Stimulated activated CD4-positive, alpha-beta T cell treated with anti-CD3 and anti-CD28 coated beads, TNF-alpha, amount 100 ng/mL, for 24 hours (primary cell): ENCODE measurements at places on chromosomes 6 and 20.

GRCh38 chr6:29845405-29846006 lies 17.9 kb downstream of the HLA-G start:
- peak; percentile 49 for DNase-seq

- DNase-seq = no peak
Observed at GRCh38 chr6:147624946-147625515, 116.5 kb downstream of the SAMD5 start.

GRCh38 chr6:104638841-104639290 lies 220.9 kb downstream of the HACE1 start:
- DNase-seq = no peak

DNA sequence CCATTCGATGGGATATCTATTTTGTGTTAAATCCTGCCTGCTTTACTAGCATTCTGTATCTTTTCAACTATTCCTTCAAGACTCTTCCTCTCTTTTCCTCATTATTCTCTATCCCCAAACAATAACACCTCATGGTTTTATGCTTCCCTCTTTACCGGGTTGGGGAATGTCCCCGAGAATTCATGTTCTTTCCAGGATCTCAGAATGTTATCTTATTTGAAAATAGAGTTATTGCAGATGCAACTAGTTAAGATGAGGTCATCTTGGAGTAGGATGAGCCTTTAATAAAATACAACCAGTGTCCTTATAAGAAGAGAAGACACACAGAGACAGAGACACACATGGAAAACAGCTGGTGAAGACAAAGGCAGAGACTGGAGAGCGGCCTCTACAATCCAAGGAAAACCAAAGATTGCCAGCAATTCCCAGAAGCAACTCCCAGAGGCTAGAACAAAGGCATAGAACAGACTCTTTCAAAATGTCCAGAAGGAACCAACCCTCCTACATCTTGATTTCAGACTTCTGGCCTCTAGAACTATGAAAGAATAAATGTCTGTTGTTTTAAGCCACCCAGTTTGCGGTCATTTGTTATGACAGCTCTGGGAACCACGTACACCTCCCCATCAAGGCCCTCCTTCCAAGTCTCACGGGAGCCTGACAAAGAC lies 126.8 kb upstream of the TNFAIP3 start:
- DNase-seq = no peak

DNA sequence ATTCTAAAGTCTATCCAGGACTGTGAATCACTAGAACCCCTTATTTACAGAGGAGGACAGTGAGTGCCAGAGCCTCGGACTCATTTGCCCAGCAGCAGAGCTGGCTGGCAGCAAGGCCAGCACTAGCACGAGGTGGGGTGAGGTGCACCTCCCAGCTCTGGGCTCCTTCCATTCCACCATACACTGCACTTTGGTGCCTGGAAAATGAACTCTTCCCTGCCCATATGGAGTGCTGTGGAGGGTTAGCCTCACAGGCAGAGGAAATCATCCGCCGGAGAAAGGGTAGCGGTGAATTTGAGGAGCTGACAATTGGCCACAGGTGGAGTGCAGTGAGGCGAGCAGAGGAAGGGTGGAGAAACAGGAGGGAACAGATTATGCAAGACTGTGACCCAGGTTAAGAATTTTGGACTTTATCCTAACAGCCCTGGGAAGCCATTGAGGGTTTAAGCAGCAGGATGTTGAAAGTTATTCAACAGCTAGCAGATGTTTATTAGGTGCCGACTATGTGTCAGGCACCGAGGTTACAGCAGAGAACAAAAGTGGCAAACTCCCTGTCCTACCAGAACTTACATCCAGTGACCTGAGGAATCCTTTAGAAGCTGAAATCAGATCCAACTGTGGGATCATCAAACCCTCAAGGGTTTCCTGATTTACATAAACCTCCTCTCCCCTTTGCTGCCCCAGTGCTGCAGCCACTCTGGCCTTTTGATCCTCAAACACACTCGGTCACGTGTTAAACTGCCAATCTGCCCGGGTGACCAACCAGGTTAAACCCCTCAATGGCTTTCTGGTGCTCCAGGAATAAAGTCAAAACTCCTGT lies 6.2 kb downstream of the TRIM26 start:
- DNase-seq = no peak

DNA sequence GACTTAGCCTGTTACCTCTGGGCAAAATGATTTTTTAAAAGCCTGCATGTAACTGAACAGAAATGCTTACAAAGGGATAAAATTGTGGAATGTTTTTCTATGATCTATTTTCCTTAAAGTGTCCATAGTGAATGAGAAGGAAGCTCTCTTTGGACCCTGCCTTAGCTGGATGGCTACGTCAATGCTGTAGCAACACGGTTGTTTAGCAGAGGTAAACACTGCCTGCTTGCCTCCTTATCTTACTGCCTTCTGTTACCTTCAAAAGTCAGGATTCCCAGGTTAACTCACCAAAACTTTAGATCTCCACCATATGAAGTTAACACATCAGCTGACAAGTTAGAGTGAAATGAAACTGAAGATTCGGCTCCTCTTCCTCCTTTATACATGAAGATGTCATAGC lies 402.6 kb downstream of the SAMD5 start:
- no peak for DNase-seq

DNA sequence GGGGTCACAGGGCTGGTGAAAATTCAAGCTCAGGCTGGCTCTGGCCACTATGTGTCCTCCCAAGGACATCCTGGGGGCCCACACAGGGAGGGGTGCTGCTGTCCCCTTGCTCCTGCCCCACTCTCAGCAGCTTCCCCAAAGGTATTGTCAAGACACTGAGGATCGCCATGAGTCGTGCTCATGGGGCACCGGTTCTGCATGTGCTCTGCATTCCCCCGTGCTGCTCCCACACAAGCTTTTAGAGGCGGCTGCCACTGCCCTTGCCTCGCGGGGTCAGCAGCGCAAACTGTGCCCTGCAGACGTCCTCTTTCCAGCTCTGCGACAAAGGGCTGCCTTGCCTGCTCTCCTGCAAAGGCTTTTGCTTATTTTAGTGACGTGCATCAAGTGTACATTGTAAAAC lies 179.8 kb downstream of the ERMARD start:
- no peak for DNase-seq

- DNase-seq = no peak
Observed at GRCh38 chr6:162153120-162153519, 574.4 kb downstream of the PRKN start.

- DNase-seq = no peak
Observed at GRCh38 chr6:168501561-168501960, 60.6 kb downstream of the SMOC2 start.

- DNase-seq = no peak
Observed at GRCh38 chr6:85298553-85298952, 151.3 kb upstream of the NT5E start.

DNA sequence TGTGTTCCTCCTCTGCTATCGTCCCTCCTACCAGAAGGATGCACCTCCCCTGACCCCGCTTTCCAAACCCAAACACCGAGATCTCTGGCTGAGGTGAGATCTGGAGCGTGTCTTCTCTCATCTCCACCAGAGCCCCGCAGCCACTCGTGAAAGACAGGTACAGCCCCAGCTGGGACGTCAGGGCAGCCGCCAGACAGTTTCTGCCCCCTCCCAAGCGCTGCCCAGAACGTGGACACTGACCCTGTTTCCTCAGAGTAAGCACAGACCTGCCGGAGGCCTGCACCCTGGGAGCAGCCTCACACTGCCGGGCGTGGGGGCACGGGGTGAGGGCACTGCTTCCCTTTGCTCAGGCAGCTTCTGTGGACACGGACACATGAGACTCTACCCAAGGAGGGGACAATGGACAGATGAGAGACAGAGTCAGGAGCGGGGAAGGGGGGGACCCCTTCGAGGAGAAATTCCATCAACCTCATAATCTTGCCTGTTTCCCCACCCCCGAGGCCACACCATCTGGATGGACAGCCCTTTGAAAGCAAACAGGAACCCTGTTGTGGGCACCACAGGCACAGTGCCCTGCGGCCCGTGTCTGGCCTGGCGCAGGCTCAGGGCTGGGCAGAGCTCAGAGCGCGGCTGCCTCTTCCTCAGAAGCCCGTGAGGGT lies 210.6 kb downstream of the DLL1 start:
- DNase-seq = no peak

DNA sequence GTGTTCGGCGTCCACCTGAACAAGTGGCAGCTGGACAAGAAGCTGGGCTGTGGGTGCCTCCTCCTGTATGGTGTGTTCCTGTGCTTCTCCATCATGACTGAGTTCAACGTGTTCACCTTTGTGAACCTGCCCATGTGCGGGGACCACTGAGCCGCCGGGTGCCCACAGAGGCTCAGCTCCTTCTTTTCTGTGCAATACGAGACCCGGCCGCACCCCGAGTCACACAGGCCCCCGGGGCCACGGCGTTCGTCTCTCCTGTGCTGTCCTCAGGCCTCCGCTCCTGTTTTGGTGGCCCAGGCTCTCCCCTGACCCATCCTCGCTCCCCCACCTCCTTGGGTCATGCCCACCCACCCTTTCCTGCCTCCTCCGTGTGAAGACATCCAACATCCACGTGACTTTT lies 37.1 kb upstream of the RIN2 start:
- no peak for DNase-seq

GRCh38 chr6:5566718-5567117 lies 305.4 kb downstream of the FARS2 start:
- DNase-seq = no peak

GRCh38 chr20:39825524-39825923 lies 863.4 kb downstream of the DHX35 start:
- no peak for DNase-seq

- DNase-seq = no peak
Observed at GRCh38 chr6:25336996-25337395, 57.8 kb downstream of the CARMIL1 start.

- no peak for DNase-seq
Observed at GRCh38 chr6:144488590-144488989, 203.5 kb downstream of the UTRN start.

GRCh38 chr20:33526769-33527168 lies 36.9 kb downstream of the CBFA2T2 start:
- DNase-seq = no peak

- no peak for DNase-seq
Observed at GRCh38 chr6:30154709-30155519, 6.1 kb downstream of the TRIM10 start.

- no peak for DNase-seq
Observed at GRCh38 chr20:6660441-6660840, 107.0 kb upstream of the BMP2 start.

GRCh38 chr6:130178692-130179091 lies 44.1 kb downstream of the SAMD3 start:
- DNase-seq = no peak

DNA sequence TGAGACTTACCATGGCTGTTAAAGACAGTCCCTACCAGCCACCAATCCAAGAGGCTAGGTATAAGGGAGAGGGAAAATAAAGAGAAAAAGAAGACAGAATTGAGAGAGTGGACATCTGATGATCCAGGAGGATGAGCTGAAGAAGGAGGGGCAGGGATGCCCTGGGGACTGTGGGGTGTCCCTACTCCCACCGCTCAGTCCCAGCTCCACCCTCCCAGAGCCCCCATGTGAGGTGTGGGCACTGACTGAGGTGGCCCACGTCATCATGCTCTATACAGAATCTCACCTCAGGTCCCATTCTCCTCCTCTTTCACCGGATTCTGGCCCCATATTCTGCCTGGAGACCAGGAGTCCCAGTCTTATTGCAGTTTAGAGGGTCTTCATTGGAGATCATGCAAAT lies 135.7 kb downstream of the KLHL32 start:
- DNase-seq = no peak
